K562 (cell line): ENCODE measurements at places on chromosomes 3 and 15. TPM values are rescaled to one million over a fixed set of nuclear protein-coding genes. Genes with fewer than 3 reads are reported as not detected.

DNA sequence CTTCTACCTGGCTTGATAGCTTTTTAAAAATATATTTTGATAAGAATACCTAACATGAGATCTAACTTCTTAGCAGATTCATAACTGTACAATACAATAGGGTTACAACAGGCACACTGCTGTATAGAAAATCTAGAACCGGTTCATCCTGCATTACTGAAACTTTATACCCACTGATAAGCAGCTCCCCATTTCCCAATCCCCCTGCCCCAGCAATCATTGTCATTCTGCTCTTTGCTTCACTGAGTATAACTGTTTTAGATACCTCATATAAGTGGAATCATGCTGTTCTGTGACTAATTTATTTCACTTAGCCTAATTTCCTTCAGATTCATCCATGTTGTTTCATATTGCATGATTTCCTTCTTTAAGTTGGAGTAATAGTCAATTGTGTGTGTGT, 906.0 kb downstream of the GBE1 start:
- no peak for DNase-seq
- H3K4me1 ChIP-seq = no peaks in the 10 kb centered on the region
- H3K27ac ChIP-seq = no peak overlapping the region
- no peaks in the 10 kb centered on the region for H3K27me3 ChIP-seq

GRCh38 chr15:40756938-40757337, 1.9 kb upstream of the RMDN3 start:
- H3K27ac ChIP-seq = peak overlapping the region; percentile 43; the same call in 2 of the 3 replicates
- peaks cover 16% of the 10 kb centered on the region for H3K36me3 ChIP-seq
- no peak overlapping the region for H3K4me3 ChIP-seq
- peaks cover 29% of the 10 kb centered on the region for H3K4me1 ChIP-seq

DNA sequence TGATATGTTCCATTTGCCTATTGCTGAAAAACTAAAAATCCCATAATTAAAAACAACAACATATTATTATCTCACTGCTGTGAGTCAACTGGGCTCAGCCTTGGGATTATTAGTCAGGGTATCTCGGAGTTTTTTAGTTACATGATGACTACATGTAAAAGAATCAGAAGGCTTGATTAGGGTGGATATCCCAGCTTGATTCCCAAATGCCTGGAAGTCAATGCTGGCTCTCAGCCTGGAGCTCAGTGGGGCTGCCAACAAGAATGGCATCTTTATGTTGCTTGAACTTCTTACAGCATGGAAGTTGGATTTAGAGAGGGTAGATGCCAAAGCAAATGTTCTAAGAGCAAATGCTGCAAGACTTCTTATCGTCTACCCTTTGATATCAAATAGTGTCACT, 278.5 kb downstream of the PLOD2 start:
- no peaks in the 10 kb centered on the region for H3K36me3 ChIP-seq
- H3K4me3 ChIP-seq = no peak overlapping the region
- no peak for DNase-seq
- H3K27ac ChIP-seq = no peak overlapping the region
- no peaks in the 10 kb centered on the region for H3K27me3 ChIP-seq

DNA sequence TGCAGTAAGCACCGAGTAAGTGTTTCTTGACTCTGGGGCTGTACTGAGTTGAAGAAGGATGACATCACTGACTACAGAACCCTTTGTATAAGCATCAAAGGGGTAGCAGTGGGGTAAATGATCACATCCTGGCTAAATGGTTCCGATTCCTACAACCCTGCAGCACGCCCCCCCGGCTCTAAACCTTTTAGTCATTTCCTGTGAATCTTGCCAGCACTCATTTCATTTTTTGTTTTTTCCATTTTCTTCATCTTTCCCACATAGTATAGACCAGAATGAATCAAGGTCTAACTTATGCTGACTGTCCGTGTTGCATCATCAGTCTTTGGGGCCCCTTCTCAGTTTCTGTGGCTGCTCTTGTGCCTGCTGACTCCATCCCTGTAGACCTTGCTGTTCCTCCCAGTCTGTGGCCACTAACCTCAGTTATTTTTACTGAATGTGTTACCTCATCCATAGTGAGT, 383.1 kb upstream of the TPRG1 start:
- no peaks in the 10 kb centered on the region for H3K36me3 ChIP-seq
- no peaks in the 10 kb centered on the region for H3K27me3 ChIP-seq
- no peak overlapping the region for H3K4me3 ChIP-seq
- H3K4me1 ChIP-seq = no peaks in the 10 kb centered on the region
- DNase-seq = no peak

- DNase-seq = peak; percentile 8
- peaks cover 5% of the 10 kb centered on the region for H3K4me1 ChIP-seq
- no peak overlapping the region for H3K27ac ChIP-seq
Observed at GRCh38 chr3:42670051-42670576, 15.2 kb upstream of the KLHL40 start.

- H3K27me3 ChIP-seq = no peaks in the 10 kb centered on the region
- peak overlapping the region; percentile 60 for H3K4me3 ChIP-seq
- no peaks in the 10 kb centered on the region for H3K36me3 ChIP-seq
- peak overlapping the region; percentile 72; the same call in 2 of the 3 replicates for H3K27ac ChIP-seq
- DNase-seq = no peak
- H3K4me1 ChIP-seq = peaks cover 17% of the 10 kb centered on the region; the same call in 1 of the 2 replicates
Observed at GRCh38 chr15:72116731-72117485, 1.0 kb downstream of the MYO9A start.

GRCh38 chr3:138470687-138471086, 36.3 kb downstream of the ESYT3 start:
- H3K4me3 ChIP-seq = no peak overlapping the region
- H3K27me3 ChIP-seq = no peaks in the 10 kb centered on the region
- H3K27ac ChIP-seq = no peak overlapping the region
- H3K36me3 ChIP-seq = no peaks in the 10 kb centered on the region
- no peaks in the 10 kb centered on the region; the same call in 1 of the 2 replicates for H3K4me1 ChIP-seq

DNA sequence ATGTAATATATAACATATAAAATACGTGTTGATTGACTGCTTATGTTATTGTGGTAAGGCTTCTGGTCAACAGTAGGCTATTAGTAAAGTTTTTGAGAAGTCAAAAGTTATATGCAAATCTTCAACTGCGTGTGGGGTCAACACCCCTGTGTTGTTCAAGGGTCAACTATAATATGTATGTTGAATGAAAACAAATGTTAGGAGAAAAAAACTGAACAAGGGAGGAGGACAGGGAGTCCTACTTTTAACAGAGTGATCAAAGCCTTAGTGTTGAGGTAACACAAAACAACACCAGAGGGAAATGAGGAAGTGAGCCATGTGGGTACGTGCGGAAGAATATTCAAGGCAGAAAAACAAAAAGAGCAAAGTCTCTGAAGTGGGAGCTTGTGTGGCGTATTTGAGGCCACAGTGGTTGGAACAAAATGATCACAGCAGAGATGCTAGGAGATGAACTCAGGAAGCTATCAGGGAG, 62.5 kb downstream of the SFMBT1 start:
- DNase-seq = no peak
- peaks cover 11% of the 10 kb centered on the region; the same call in 2 of the 3 replicates for H3K4me1 ChIP-seq
- no peak overlapping the region for H3K4me3 ChIP-seq
- no peaks in the 10 kb centered on the region for H3K36me3 ChIP-seq

DNA sequence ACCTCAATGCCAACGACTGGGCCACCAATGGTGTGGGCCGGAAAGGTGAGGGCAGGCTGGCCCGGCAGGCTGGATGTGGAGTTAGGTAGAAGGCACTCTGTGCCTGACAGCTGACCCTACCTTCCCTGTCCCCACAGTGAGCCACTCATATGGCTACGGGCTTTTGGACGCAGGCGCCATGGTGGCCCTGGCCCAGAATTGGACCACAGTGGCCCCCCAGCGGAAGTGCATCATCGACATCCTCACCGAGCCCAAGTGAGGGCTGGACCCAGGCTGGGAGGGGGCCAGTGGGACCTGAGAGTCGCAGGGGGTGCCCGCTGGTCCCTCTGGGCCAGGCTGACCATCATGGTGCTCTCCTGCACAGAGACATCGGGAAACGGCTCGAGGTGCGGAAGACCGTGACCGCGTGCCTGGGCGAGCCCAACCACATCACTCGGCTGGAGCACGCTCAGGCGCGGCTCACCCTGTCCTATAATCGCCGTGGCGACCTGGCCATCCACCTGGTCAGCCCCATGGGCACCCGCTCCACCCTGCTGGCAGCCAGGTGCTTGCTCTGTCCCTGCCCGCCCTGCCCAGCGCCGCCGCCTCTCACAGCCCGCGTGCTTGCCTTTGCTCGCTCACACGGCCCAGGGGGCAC, 4.5 kb upstream of the FES start:
- no peaks in the 10 kb centered on the region for H3K27me3 ChIP-seq
- no peak overlapping the region for H3K4me3 ChIP-seq

- H3K27ac ChIP-seq = no peak overlapping the region
- H3K4me1 ChIP-seq = no peaks in the 10 kb centered on the region
- peak; percentile 78 for DNase-seq
- peaks cover 19% of the 10 kb centered on the region for H3K27me3 ChIP-seq
Observed at GRCh38 chr15:92714477-92715401, 59.2 kb upstream of the FAM174B start.

GRCh38 chr3:161821591-161821990, 325.0 kb downstream of the OTOL1 start:
- no peaks in the 10 kb centered on the region for H3K36me3 ChIP-seq
- no peak overlapping the region for H3K4me3 ChIP-seq
- no peaks in the 10 kb centered on the region for H3K27me3 ChIP-seq
- no peak for DNase-seq
- no peak overlapping the region for H3K27ac ChIP-seq

PTX3 gene
- 0.33 and 0.53 TPM in 2 replicates for polyA plus RNA-seq

TUSC7 gene
- not detected in 2 replicates for polyA plus RNA-seq

AADACL2 gene
- not detected in 2 replicates for polyA plus RNA-seq
